ENCODE measurements at places on chromosomes 4 and X. TPM values are rescaled to one million over a fixed set of nuclear protein-coding genes. Genes with fewer than 3 reads are reported as not detected.

DNA sequence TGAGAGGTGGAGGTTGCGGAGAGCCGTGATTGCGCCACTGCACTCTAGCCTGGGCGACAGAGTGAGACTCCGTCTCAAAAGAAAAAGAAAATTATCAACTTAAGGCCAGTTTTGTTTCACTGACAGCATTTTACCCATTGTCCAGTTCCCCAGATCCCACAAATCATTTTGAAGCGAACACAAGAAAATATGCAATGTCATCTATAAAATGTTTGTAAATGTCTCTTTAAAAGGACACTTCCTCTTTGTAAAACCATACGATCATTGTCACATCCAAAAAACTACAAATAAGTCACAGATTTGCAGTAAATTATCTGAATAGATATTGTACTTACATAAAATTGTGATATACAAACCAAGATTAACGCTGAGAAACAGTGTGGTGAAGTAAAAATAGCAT, 147.6 kb downstream of the ATRX start:
- DNase-seq = no peak

DNA sequence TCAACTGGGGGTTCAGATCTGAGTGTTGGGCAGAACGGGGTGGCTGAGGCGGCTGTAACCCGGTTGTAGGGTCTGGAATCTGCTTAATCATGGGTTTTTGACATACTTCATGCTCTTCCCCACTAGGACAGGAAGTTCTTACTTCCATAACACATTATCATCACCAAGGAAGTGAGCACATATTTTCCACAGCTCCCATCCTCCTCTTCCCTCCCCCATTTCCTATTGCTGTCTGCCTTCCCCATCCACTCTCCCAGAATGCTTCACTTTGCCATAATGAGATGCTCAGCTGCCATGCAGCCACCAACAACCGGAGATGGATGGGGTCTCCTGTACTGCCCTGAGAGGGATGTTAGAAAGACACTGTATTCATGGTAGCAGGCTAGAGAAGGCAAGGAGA, 6.4 kb upstream of the DCUN1D4 start:
- DNase-seq = peak; percentile 59

DNA sequence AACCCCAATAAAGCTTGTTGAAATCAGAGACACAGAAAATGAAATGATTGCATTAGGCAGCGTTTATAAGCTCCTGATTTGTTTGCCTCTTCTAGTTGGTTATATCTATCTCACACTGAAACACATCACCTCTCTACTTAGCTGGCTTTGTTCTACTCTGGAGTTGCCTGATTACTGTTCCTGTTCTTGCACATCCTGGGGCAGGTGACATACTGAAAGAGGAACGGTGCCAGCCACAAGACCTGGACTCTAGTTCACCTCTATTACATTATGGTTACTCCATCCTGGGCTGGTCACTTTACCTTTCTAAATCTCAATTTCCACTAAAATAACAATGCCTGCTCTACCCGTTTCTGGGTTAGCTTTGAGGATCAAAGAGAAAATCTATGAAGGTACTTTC, 47.9 kb downstream of the TRIM2 start:
- DNase-seq = no peak

GRCh38 chrX:105168577-105168976, 51.9 kb downstream of the TEX13A start:
- DNase-seq = no peak

- no peak for DNase-seq
Measured at GRCh38 chr4:141020801-141021261, 112.4 kb downstream of the RNF150 start.

GRCh38 chrX:40539214-40540142, 41.3 kb upstream of the ATP6AP2 start:
- DNase-seq = peak; percentile 3

DNA sequence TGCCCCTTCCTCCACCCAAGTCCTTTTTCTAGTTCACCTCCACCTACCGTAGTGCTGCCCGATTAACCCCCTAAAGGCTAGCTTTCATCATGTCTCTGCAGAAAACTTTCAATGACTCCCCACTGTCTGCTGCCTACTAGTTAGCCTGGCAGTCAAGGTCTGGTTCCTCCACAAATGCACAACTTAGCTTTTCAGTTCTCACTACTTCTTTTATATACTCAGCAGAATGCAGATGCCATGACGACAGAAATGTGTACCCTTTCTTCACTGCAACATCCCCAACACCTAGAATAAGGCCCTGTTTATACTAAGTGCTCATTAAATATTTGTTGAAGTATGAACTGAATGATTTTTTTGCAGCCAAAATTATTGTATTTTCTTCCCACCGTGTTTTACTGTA, 30.9 kb upstream of the RASGEF1B start:
- DNase-seq = no peak

- peak; percentile 23 for DNase-seq
Measured at GRCh38 chr4:48780865-48781214, 761 bp upstream of the FRYL start.

- no peak for DNase-seq
Measured at GRCh38 chr4:18815081-18815778, 793.7 kb upstream of the LCORL start.

DNA sequence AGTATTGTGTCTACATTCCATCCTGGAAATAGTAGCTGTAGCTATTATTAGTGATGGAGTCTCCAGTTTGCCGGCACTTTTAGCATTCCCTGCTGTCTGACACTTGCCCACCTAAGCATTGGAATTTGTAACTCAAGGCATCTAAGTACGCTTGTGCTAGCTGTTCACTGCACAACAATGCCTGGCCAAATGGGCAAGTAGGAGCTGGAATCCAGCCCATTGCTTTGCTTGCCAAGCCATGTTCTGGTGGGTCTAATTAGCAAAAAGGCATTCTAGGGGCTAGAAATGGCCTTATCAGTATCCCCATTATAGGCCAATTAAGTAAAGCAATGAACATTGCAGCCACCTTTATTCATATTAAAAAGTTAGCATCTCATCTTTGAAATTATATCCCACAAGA, 7.8 kb upstream of the CXXC4 start:
- DNase-seq = no peak

- DNase-seq = no peak
Measured at GRCh38 chr4:48015678-48016077, 803 bp downstream of the CNGA1 start.

Gene DDX60
- total RNA-seq = 7.7 TPM

Gene SRPK3
- total RNA-seq = 0.03 TPM

Gene SPANXB1
- total RNA-seq = 0.55 TPM

Gene IQCM
- not detected for total RNA-seq

Gene HDX
- 3.8 TPM for total RNA-seq

Gene FATE1
- total RNA-seq = not detected

Gene AFM
- total RNA-seq = not detected

Gene CCNG2
- 8.1 TPM for total RNA-seq

Gene ERAS
- not detected for total RNA-seq

Gene TMEM144
- not detected for total RNA-seq
